ENCODE measurements at places on chromosomes 5 and 9.
A peak's percentile ranks its signal among the peaks of the same experiment; 100 is the strongest.

- DNase-seq, result no peak
Measured at GRCh38 chr5:180436275-180436674, 57.9 kb upstream of the CNOT6 start.

DNA sequence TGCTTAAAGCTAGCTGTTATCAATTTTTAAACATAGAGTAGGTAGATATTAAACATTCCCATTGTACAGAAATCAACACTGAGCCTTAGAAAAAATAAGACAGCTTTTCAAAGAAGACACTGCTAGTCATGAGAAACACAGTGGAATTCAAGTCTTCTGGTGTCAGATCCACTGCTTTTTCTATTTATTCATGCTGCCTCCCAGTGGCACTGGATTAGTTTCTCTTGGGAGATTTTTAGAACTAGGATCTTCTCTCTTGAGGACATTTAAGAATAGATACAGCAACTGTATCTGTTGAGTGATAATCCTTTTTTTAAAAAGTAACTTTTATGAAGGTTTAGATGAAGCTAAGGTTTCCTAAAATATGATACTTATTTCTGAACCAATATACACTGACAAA lies 1635.4 kb upstream of the C9orf72 start:
- peak; percentile 23 for DNase-seq

GRCh38 chr5:146490089-146490843 lies 25.7 kb downstream of the GPR151 start:
- DNase-seq, result no peak

GRCh38 chr5:176781638-176782570 lies 28.5 kb upstream of the UNC5A start:
- DNase-seq, result no peak

DNA sequence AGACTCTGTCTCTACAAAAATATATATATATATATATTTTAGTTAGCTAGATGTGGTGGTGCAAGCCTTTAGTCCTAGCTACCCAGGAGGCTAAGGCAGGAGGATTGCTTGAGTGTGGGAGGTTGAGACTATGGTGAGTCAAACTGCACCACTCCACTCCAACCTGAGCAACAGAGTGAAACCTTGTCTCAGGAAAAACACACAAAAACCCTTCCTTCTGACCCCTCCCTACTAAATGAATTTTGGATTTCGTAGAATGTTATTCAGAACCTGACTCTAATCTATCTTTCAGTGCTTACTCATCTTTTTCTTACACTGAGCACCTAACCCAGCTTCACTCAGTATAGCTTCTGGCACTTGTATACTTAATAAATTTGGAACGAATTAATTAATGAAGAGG lies 35.2 kb upstream of the IL7R start:
- DNase-seq, result no peak

- peak; percentile 96 for DNase-seq
Measured at GRCh38 chr5:51383131-51384121, at the start of gene ISL1. Gene ISL1, plus strand, starts transcription at chr5:51383448. Its CDS starts 224 bp downstream, at chr5:51383672.

DNA sequence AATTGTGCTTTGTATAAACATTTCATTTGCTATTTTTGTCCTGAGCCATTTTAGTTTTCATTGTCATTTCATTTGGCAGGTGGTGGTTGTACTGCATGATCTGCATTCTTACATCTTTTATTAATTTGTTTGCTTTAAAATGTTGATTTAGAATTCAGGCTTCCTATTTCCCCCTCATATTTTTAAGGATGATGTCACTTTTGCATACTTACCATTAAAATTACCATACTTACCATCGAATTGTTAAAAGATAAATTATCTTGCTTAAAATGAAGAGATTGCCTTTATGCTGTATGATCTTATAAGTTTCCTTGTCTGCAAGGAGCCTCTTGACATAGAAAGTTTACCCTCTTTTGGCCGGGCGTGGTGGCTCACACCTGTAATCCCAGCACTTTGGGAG lies 31.1 kb downstream of the DIMT1 start:
- DNase-seq, result no peak

DNA sequence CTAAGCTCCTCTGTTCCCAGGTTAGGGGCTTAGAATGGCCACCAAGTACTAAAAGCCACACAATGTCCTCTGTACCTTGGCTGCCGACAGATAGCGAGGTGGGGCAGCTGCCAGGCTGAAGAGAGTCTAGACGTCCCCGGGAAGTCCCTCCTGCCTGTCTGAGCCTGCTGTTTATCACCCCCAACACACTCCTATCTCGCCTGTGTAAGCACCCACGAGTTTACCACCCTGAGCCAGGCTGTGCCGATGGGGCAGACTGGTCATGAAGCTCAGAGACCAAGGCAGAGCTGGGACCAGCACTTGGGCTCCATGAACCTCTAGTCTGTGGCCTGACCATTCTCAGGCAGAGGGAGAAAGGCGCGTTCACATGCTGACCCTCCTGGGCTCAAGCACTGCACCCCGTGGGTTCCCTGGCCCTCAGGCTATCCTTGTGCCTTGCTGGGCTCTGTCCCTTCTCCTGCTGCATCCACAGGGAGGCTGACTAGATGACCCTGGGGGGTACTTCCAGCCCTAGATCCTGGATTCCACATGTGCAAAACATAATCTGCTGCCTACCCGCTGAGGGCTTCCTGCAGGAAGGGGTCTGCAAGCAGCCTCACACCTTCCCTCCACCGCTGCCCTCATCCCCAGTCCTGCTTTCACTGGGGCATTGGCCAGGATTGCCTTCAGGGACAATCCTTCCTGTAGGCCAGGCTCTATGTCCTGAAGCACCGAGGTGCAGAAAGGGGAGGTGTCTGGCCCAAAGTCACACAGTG lies 18.6 kb upstream of the SLC25A51 start:
- no peak for DNase-seq

GRCh38 chr9:129235931-129236331 lies 57.9 kb upstream of the IER5L start:
- no peak for DNase-seq

GRCh38 chr5:178403956-178404600 lies 171.5 kb upstream of the PHYKPL start:
- no peak for DNase-seq

GRCh38 chr9:72476617-72477437 lies 44.6 kb upstream of the TMC1 start:
- DNase-seq, result no peak

DNA sequence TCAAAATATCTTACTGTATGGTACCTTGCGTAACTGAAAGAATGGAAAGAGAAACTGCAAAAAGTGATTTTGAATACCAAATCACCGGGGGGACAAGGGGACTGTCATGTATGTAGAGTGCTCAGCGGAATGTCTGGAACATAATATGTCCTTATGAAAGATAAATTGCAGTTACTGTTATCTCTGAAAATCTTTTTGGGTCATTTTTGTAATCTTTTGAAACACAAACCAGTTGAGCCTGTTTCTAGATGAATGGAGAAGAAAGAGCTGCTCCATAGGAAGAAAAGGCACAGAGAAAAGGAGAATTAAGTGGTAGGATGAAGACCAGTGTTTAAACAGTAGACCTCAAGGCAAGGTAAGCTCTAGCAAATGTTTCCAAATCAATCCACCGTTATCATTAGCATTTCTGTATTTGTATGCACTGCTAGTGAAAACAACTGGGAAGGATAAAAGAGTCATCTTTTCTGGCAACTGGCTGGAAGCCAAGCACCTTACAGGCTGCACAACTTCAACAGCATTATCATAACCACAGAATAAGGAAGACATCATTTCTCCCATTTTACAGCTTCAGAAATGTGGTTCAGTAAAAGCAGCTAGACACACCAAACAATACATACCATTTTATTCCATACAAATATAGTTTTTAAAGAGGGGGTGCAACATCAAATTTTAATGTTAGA lies 158.5 kb downstream of the TRPM3 start:
- DNase-seq, result no peak

DNA sequence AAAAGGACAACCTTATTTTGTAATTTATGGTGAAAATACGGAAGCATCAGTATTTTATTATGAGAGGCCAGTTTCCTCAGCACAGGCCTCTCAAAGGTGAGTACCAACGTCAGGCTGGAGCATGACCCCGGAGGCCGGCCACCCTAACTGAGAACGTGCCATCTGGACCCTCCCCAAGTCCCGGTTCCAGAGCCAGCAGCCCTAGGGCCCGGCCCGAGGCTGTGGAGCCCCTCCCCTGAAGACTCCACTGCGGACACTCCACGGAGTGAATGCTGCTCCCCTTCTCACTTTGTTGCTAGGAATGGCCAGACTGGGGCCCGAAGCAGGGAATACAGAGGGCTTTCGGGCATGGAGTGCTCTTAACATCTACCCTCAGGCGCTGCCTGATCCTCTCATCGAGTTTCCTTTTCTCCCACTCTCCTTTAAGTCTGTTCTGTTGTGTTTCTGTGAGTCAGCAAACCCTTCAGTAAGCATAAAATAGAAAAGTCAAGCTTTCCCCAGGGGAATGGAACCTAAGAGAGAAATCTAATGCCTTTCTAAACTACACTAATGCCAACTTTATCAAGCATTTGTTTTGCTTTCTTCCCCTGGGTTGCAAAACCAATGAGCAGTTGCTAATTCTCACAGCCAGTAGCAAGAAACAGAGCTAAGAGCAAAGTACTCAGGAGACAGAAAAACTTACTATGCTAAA lies 4.5 kb downstream of the BRD9 start:
- no peak for DNase-seq

DNA sequence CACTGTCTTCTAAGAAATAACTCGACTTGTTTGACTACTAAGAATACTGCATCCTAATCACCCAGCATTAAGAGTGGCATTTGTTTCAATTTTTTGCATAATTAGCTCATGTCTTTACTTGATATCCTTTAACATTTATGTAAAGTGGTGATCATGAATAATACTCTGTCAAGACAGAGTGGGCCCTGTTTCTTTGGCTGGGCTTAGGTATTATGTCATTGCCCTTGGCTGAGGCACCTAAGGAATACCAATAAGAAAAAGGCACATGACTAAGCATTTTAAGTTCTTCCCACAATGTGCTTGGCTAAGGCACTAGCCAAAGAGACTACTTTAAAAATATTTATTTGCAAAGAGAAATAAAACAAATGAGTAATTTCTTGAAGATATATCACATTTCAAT lies 308.1 kb downstream of the CTNND2 start:
- no peak for DNase-seq

GRCh38 chr9:98038958-98039357 lies 17.6 kb upstream of the NANS start:
- DNase-seq, result no peak

DNA sequence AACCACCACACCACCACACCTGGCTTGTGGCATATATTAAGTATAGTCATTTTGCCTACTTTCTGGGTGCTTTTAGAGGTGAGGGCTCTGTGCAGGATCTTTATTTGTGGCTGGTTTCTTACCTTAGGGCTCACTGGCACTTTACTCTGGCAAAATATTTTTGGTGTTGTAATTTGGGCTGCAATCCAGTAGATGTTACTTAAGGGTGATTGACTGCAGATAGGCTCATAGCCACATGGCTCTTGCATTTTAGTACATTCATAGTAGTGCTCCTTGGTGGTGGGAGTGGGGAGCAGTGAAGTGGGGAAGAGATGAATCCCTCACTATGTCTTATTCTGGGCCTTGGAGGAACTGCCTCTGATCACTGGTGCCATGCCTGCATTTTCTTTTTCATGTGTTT lies 376.1 kb upstream of the GRIN3A start:
- DNase-seq, result no peak

DNA sequence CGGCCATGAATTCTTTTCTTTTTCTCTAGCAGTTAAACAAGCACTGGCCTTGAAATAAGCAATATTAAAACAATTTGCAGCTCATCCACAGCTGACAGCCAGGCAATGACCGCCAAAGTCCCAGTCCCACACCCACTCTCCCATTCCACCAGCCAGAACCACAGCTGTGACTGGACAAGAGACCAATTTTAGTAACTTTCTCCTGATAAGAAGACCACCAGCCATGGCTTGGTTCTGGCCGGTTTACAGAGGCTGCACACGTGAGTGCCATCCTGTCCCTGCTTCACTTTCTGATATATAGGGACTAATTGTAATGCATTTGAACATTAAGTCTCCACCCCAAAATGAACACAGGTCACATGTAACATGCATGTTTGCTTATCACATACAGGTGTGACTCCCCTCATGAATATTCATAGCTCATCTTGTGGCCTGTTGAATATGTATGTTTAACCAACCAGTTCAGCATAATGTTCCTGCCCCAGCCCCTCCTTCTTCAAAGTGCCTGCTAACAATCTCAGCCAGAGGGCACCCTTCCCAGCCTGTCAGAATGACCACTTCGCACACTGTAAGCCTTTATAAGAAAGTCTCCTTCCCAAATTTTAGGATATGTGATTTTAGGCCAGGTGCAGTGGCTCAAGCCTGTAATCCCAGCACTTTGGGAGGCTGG lies 23.9 kb upstream of the FANCC start:
- DNase-seq, result no peak

DNA sequence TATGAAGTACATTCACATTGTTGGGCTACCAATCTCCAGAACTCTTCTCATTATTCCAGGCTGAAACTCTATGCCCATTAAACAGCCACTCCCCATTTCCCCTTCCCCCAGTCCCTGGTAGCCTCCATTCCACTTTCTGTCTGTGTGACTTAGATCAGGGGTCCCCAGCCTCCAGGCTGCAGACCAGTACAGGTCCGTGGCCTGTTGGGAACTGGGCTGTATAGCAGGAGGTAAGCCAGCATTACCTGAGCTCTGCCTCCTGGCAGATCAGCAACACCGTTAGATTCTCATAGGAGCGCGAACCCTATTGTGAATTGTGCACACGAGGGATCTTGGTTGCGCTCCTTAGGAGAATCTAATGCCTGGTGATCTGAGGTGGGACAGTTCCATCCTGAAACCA lies 23.1 kb downstream of the ZNF618 start:
- no peak for DNase-seq

- no peak for DNase-seq
Measured at GRCh38 chr9:108844856-108845255, 10.9 kb downstream of the ACTL7B start.

- no peak for DNase-seq
Measured at GRCh38 chr5:132239776-132240175, 12.1 kb upstream of the P4HA2 start.

DNA sequence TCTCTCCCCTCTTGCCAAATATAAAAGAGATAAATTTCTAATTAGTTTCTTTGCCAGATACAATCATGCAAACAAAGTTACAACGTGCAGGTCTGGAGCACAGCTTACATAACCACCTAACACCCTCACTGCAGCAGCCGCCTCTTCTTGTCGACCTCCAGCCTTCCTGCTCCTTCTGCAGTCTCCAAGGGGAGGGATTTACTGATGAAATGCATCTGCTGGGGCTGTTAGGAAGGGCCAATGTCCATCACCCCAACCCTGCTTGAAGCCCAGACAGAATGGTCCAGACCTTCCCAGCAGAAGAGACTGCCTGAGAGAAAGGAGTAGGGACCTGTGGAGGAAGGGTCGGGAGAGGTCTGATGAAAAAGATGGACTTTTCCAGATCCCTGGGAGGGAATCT lies 15.2 kb downstream of the KCNV2 start:
- no peak for DNase-seq

DNA sequence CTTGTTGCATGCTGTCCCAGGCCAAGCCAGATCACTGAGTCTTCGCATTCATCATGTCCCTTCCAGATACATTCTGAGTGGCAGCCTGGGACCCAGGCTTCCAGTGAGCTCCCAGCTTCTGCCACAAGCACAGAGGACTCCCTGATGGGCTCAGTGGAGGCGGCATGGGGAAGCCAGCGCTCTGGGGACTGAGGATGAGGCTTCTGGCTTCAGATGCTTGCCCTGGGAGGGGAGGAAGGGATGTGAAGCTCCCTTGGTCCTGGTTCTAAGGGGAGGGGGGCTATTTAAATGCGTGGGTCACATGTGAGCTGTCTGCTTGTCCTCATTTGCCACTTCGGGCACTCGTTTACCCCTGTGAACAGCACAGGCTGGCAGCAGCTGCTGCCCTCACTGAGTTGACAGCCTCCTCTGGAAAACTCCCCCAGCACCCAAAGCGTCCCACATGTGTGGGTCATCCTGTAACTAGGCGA lies 174.0 kb downstream of the NR3C1 start:
- no peak for DNase-seq

- no peak for DNase-seq
Measured at GRCh38 chr9:101536351-101536750, 2.7 kb downstream of the RNF20 start.

All from KBM-7 (cell line).